ENCODE measurements at places on chromosomes 6 and 20.

GRCh38 chr6:109526905-109527628 is 44.0 kb upstream of the ZBTB24 start:
- DNase-seq, result peak; percentile 56

GRCh38 chr6:39189915-39190544 is 39.2 kb downstream of the KCNK5 start:
- DNase-seq, result peak; percentile 36

- DNase-seq, result no peak
Measured at GRCh38 chr6:166644681-166645080, 17.6 kb upstream of the RPS6KA2 start.

DNA sequence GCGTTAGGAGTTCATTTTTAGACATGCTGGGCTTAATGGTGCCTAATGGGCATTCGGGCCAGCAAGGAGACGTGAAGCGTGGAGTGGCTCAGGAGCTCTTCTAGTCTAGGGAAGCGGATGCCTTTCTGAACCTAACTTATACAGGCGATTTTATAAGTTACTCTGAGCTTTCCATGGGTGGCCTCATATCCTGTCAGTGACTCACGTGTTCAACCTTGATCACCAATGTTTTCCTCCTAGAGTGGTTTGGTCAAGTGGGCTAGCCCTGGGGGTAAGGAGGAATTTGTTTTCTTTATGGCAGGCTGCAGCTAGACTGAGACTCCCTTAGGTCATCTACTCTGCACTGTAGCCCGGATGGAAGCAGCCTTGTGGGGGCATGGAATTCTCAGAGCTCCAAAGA is 52.1 kb downstream of the PLAGL1 start:
- DNase-seq, result no peak

- peak; percentile 30 for DNase-seq
Measured at GRCh38 chr6:43086022-43086658, 10.0 kb downstream of the PTK7 start.

- no peak for DNase-seq
Measured at GRCh38 chr6:149136913-149137286, 180.6 kb upstream of the TAB2 start.

- DNase-seq, result no peak
Measured at GRCh38 chr20:25308083-25308491, 60.2 kb downstream of the PYGB start.

DNA sequence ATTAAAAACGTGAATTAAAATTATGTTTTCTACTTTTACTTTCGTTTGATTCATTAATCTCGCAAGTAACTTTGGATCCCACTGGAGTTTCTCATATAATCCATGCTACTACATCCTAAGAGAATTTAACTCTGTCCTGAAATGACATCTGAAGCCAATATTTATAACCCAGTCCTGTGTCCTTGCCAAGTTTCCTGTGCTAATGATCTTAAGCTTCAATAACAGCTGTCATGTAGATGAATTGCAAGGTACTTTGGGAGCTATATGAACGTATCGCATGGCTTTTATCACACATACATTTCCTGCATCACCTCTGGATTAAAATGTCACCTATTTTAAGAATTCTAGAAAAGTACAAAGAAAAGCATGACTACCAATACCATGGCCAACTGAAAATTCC is 833.8 kb upstream of the CITED2 start:
- DNase-seq, result no peak

DNA sequence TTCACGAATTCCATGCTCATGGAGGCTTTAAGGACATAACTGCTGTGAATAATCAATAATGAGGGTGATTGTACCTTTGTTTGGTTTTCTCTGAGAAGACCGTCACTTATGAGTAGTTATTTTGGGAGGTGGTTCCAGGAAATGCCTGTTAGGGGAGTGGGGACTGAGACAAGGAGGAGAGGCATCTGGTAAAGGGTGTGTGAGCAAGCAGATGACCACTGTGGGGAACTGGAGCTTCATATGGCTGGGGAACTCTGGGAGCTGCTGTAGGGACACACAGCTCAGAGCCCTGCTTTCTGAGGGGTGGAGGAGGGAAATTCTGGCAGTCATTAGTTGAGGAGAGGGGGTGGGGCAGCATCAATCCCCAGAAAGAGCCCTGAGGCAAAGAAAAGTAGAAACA is 71.3 kb upstream of the TINAG start:
- no peak for DNase-seq

GRCh38 chr6:41877051-41877680 is 18.0 kb downstream of the USP49 start:
- no peak for DNase-seq

DNA sequence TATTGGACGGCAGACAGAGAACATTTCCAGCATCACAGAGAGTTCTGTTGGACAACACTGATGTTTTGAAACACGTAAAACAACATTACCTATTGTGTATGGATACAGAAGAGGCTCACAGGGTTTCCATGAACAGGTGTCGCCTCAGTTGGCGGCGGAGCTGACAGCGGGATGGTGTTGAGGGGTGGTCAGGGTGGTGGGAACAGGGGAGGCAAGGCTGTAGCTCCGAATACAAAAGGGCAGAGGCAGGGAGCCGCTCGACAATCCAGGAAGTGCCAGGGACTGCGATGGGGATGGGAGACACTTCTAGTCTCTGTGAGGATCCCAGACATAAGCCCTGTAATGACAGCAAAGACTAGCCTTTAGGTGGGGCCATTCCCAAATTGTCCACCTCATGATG is 14.5 kb upstream of the PI16 start:
- no peak for DNase-seq

DNA sequence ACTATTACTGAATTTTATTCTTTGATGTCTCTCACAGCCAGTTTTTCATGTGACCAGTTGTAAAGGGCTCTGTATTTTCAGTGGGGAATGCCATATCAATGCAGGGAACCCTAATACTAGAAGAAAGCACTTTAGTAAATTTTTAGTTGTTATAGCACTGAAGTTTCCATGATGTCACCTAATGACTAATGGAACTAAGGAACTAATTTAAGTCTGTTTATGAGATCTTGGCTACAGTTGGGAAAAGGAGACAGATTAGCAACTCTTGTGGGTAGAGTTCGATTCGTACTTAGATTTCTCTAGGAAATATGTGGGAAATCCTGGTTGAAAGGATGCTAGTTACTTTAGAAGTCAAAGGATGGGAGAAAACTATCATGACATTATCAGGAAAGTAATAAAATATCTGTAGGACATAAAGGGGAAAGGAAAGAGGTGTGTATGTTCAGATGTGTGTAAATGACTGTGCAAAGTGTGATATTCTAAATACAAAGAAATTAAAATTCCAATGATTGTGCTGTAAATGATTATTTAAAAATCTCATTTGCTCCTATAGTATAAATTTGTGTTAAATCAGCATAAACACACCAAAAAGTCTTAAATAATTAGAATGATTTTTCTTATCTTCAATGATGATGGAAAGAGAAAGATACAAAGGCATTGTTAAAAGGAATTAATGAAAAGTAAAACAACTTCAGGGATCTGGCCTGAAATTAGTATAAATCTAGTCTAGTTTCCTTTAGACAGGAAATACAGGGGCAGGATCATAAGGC is 103.4 kb downstream of the LRRC1 start:
- DNase-seq, result no peak

DNA sequence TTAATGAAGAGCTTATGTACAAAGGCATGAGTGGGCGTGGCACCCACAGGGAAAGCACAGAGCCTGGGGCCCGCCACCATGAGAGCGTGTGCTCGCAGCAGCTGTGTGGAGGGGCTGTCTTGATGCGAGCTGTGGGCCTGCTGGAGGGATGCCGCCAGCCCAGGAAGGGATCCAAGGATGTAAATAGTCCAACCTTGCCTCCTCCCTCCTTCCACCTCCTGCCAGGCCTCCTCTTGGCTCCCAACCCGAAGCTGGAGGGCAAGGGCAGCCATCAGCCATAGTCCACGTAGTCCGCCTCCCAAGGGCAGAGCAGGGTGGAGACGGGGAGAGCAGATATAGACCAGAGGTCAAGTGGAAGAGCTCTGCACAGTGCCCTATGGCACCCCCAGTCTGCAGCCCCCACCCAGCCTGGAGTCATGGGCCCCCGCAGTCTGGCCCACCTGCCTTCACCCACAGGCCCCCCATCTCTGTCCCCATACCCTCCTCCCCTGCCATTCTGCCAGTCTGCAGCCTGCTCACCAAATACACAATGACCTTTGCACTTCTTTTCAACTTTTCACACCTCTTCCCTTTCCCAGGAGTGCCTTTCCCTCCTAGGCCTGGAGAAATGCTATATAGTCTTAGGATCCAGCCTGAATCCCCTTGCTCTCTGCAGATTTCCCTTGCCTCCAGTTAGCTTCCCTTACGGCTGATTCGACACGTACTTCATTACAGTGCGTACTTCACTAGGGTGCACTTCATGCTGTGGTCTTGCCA is 77.1 kb downstream of the SHLD1 start:
- no peak for DNase-seq

- peak; percentile 21 for DNase-seq
Measured at GRCh38 chr6:169188475-169188874, 65.2 kb downstream of the THBS2 start.

- no peak for DNase-seq
Measured at GRCh38 chr20:24370249-24370648, 99.2 kb upstream of the SYNDIG1 start.

DNA sequence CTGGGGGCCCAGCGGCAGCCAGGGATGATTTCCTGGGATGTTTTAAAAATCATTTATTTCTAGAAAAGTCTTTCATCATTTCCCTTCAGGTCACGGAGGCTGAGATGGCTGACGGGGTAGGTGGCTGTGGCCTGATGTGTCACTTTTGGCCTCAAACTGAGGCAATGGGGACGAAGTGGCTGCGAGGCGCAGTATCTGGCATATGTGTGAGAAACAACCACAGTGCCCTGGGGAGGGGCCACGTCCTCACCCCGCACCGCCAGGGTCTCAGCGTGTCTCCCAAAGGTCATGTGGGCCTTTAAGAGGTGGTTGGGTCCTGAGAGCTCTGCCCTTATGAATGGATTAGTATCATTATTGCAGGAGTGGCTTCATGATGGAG is 120.0 kb downstream of the CEBPB start:
- DNase-seq, result no peak

DNA sequence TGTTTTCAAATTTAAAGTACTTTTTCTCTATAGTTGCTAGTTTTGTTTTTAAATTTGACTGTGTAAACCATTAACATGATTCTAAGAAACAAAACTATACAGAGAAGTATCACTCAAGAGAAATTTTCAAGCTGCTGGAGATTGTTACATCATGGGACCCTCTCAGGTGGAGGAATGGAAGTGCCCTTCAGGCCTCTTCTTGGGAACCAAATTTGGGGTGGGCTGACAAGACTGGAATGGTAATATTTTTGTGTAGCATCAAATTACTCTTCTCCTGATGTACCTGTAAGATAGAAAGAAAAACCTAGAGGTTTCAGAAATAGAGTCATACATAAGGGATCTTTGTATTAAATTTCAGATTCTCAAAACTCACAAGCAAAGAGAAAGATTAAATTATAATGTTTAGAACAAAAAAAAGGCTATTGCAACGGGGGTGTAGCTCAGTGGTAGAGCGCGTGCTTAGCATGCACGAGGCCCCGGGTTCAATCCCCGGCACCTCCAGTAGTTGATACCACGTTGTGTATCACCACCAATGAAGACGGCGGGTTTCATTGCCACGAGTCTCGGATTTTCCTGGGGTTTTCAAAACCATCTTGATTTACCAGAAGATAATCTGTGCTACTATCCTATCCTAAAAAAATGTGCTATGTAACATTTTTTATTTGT is 193.7 kb downstream of the GPX5 start:
- peak; percentile 69 for DNase-seq
